ENCODE measurements at places on chromosomes 7 and 10.

DNA sequence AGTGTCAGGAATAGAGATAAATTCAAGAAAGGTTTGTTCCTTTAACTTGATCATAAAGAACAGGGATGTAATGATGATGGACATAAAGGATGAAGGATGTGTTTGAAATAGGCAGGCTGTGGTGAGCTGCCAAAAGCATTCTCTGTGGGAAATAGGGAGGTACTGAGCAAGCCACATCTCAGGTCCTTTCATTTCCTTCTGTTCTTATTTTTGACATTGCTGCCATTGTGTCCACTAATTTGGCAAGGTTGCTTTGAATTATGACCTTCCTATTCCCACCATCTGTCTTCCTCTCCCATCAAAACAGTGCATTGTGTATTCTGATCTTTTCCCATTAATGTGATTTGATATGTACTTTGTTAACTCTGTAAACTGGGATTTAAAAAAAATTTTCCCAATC lies 9.4 kb downstream of the SCRN1 start:
- no peak for DNase-seq

GRCh38 chr10:31830887-31831286 lies 97.7 kb downstream of the ARHGAP12 start:
- no peak for DNase-seq

DNA sequence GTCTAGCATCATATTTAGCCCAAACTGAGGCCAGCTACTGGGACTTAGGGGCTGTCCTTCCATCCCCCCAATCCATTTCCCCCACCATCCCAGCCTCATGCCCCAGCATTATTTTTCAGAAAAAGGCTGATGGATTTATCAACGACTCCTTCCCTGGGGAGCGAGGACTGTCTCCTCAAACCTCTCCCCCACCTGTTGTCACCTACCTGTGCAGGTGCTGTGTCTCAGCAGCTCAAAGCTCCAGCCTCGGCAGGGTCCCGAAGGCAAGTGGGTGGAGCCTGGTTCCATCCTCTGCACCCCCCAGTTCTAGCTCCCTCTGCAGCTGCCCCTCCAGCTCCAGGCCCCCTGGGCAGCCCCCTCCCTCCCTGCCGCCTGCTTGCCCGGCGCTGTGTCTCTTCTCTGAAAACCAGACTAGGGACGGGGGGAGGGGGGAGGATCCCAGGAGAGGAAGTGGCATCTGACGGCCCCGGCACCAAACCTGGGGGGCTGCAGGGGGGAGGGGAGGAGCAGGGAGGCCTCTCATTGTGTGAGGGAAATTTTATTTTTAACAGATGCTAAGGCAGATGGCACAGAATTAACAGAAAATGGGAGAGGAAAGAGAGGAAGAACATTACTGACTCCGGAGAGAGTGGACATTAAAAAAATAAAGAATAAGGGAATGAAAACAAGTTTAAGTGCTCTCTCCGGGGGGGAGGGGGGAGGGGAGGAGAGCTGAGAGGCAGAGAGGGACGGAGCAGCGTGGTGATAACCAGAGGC lies 61.7 kb upstream of the PAX2 start:
- DNase-seq, result no peak

DNA sequence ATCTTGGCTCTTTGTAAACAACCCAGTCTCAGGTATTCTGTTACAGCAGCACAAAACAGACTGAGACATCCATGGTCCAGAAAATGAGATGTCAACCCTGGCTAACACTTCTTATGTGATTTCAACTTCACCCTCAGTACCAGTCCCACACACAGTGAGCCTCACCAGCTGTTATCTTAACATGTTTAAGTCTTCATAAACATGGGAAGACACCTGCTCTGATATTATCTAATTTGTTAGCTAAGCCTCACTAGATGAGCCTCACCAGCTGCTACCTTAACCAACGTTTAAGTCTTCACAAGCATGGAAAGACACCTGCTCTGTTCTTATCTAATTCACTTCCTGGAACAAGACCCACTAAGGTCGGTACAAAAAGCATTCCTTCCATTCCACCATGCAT lies 130.8 kb downstream of the CALN1 start:
- no peak for DNase-seq

Data from stimulated activated CD4-positive, alpha-beta T cell treated with anti-CD3 and anti-CD28 coated beads, Interleukin-1b, Interleukin-23, amount 100 ng/mL, for 24 hours (primary cell).